Smooth muscle cell of the umbilical artery (primary cell): ENCODE measurements at places on chromosomes 12 and 14. TPM values are rescaled to one million over a fixed set of nuclear protein-coding genes. Genes with fewer than 3 reads are reported as not detected.

The LTA4H gene
- 93.8 and 97.4 TPM in 2 replicates for total RNA-seq

The AKAP5 gene
- 3.6 and 10.7 TPM in 2 replicates for total RNA-seq

The C12orf42 gene
- total RNA-seq, result not detected in 2 replicates

The SYNDIG1L gene
- not detected in 2 replicates for total RNA-seq

The GPR68 gene
- total RNA-seq, result 6.8 and 10.1 TPM in 2 replicates

The PROX2 gene
- not detected in 2 replicates for total RNA-seq

The USP44 gene
- total RNA-seq, result under 0.01 TPM in 1 of 2 replicates, not detected in the other

The CLEC4C gene
- not detected in 2 replicates for total RNA-seq

The PRB2 gene
- not detected in 2 replicates for total RNA-seq

The TRAF3 gene
- 57.9 and 60.6 TPM in 2 replicates for total RNA-seq

The TGM1 gene
- 0.74 and 2.1 TPM in 2 replicates for total RNA-seq

The RASSF3 gene
- total RNA-seq, result 14.3 and 32.2 TPM in 2 replicates

The RHEBL1 gene
- total RNA-seq, result 0.30 and 0.55 TPM in 2 replicates

The FOXN4 gene
- total RNA-seq, result not detected in 2 replicates

The PTGDR gene
- not detected in 2 replicates for total RNA-seq

The MYL2 gene
- not detected in 2 replicates for total RNA-seq

The CLEC7A gene
- total RNA-seq, result not detected in 2 replicates

The KLRC2 gene
- total RNA-seq, result not detected in 2 replicates

The GPHB5 gene
- not detected in 2 replicates for total RNA-seq

The KLRC4 gene
- total RNA-seq, result not detected in 2 replicates

The CCDC88C gene
- total RNA-seq, result 0.59 and 2.6 TPM in 2 replicates

The GPRC5A gene
- total RNA-seq, result 6.2 and 13.3 TPM in 2 replicates

The KITLG gene
- 15.3 and 43.1 TPM in 2 replicates for total RNA-seq

The SSPN gene
- total RNA-seq, result 27.9 and 36.8 TPM in 2 replicates

The HOTAIR gene
- total RNA-seq, result 5.7 and 6.2 TPM in 2 replicates

The LIN52 gene
- 7.8 and 9.2 TPM in 2 replicates for total RNA-seq

The FBLN5 gene
- total RNA-seq, result 20.4 and 31.5 TPM in 2 replicates

The MMP19 gene
- 5.6 and 7.4 TPM in 2 replicates for total RNA-seq

The MSRB3 gene
- total RNA-seq, result 91.5 and 121 TPM in 2 replicates

The PRICKLE1 gene
- total RNA-seq, result 6.2 and 13.7 TPM in 2 replicates

The LRTM2 gene
- not detected in 2 replicates for total RNA-seq

The DCAF11 gene
- 48.4 and 54.9 TPM in 2 replicates for total RNA-seq

The NAV3 gene
- 39.2 and 159 TPM in 2 replicates for total RNA-seq

The CBLN3 gene
- 1.7 and 2.7 TPM in 2 replicates for total RNA-seq

The IL31 gene
- total RNA-seq, result not detected in 2 replicates

The PLEKHG7 gene
- total RNA-seq, result not detected in 2 replicates

The PGF gene
- total RNA-seq, result 0.60 and 1.5 TPM in 2 replicates

The MUCL1 gene
- total RNA-seq, result not detected in 2 replicates

The SLC25A47 gene
- total RNA-seq, result not detected in 2 replicates

The KRT79 gene
- not detected in 2 replicates for total RNA-seq

The TSPAN19 gene
- 0.09 TPM in 1 of 2 replicates, not detected in the other for total RNA-seq

The KLHL33 gene
- total RNA-seq, result under 0.01 and 0.05 TPM in 2 replicates

The RNASE7 gene
- total RNA-seq, result not detected in 2 replicates

The HNF1A gene
- total RNA-seq, result not detected in 2 replicates

The SLC38A1 gene
- total RNA-seq, result 77.5 and 85.0 TPM in 2 replicates

The RHNO1 gene
- total RNA-seq, result 16.1 and 17.2 TPM in 2 replicates

The GARIN6 gene
- not detected in 2 replicates for total RNA-seq

The FGF23 gene
- total RNA-seq, result not detected in 2 replicates

The PIANP gene
- 0.23 and 0.30 TPM in 2 replicates for total RNA-seq

The HOXC4 gene
- total RNA-seq, result 1.1 and 1.5 TPM in 2 replicates

The SRRM4 gene
- under 0.01 TPM in 1 of 2 replicates, not detected in the other for total RNA-seq
